Stimulated activated CD4-positive, alpha-beta T cell treated with anti-CD3 and anti-CD28 coated beads, Interleukin-1b, Interleukin-23, amount 100 ng/mL, for 1 hour (primary cell): ENCODE measurements at places on chromosomes 12 and 14.

DNA sequence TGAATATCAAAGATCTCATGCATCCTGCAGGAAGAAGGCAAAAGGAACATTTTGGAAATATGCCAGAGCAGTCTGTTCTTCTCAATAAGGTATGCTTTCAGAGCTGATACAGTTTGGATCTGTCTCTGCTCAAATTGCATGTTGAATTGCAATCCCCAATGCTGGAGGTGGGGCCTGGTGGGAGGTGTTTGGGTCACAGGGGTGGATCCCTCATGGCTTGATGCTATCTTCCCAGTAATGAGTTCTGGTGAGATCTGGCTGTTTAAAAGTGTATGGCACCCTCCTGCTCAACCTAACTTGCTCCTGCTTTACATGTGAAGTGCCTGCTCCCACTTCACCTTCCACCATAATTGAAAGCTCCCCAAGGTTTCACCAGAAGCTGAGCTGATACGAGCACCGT, 76.6 kb downstream of the RIN3 start:
- no peak for DNase-seq

GRCh38 chr14:77120771-77121743, 20.5 kb downstream of the ZDHHC22 start:
- no peak for DNase-seq

- DNase-seq = no peak
Measured at GRCh38 chr12:53622724-53623123, 3.5 kb downstream of the ATF7 start.

DNA sequence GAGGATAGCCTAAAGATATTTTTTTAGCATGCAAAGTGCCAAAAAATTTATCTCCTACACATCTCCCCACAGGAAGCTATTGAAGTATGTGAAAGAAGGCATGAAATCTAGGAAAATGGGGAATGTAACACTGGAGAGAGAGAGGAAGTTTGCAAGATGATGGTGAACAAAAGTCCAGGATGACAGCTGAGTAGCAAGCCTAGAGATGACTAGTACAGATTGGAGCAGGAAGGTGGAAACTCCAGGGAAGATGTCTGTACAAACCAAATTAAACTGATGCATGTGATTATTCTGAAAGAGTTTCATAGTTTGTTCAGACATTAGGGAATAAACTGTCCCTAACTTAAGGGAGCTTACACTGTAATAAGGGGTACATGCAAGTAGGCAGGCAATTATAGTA, 99.3 kb downstream of the RAD51B start:
- no peak for DNase-seq

- DNase-seq = no peak
Measured at GRCh38 chr12:88753066-88753465, 172.8 kb upstream of the KITLG start.

GRCh38 chr14:80705241-80705980, 236.1 kb downstream of the CEP128 start:
- no peak for DNase-seq

DNA sequence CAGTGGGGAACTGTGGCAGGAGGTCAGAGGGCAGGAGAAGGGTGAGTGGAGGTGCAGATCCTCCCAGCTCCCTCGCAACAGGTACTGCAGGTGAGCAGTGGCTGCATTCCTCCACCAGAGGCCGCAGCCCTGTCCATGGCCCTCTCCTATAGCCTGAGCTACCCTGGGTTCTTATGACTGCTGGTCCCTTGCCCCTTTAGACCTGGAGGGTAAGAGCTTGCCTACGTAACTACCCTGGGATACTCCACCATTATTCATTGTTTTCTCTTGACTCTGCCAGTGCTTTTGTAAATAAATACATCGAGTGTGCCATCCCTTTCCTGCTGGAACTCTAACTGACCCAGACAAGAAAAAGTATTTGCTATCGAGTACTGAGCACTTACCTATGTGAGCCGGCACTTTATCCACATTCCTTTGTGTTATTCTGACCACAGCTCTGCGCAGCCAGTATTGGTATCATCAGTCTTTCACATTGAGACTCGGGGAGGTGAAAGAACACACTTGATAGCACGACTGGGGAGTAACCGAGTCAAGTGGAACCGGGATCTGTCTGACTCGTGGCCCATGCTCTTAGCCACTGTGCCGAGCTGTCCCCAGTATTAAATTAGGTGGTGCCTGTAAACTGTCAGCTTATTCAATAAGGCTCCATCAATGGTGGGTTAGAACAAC, 38.5 kb downstream of the LTBP2 start:
- DNase-seq = no peak
